ENCODE measurements at places on chromosomes 2 and 18. TPM values are rescaled to one million over a fixed set of nuclear protein-coding genes. Genes with fewer than 3 reads are reported as not detected.
A peak's percentile ranks its signal among the peaks of the same experiment; 100 is the strongest.

UGT1A8 gene
- not detected for total RNA-seq

SERPINB3 gene
- total RNA-seq, result not detected

DNER gene
- total RNA-seq, result not detected

CERKL gene
- not detected for total RNA-seq

LCT gene
- not detected for total RNA-seq

CCDC85A gene
- total RNA-seq, result not detected

SPDYA gene
- total RNA-seq, result 8.0 TPM

LIPG gene
- not detected for total RNA-seq

GDF7 gene
- 0.10 TPM for total RNA-seq

ALLC gene
- not detected for total RNA-seq

DNAJC5G gene
- not detected for total RNA-seq

DNA sequence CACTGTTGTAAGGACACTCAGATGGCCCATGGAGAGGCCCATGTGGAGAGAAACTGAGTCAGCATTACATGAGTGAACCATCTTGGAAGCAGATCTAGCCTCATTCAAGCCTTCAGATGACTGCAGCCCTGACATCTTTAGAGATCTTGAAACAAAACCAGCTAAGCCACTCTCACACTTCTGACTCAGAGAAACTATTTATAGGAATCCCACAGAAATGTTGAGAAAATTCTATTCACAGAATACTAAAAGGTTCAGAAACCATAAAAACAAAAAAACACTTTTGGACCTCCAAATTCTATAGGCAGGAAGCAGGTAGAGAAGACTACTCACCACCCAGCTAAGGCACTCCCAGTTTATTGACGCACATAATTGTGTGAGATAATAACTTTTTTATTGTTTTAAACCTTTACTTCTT, 8.7 kb downstream of the TMEM169 start:
- H3K36me3 ChIP-seq, result no peaks in the 10 kb centered on the region
- H3K4me1 ChIP-seq, result peaks cover 5% of the 10 kb centered on the region
- no peak overlapping the region for H3K4me3 ChIP-seq
- DNase-seq, result no peak
- H3K27ac ChIP-seq, result peak overlapping the region; percentile 52

GRCh38 chr2:202099515-202099914, 26.5 kb downstream of the KIAA2012 start:
- DNase-seq, result no peak
- H3K27me3 ChIP-seq, result no peaks in the 10 kb centered on the region
- H3K4me1 ChIP-seq, result no peaks in the 10 kb centered on the region
- no peak overlapping the region for H3K27ac ChIP-seq

- H3K27ac ChIP-seq, result no peak overlapping the region
- no peak overlapping the region for H3K4me3 ChIP-seq
- no peak for DNase-seq
- no peaks in the 10 kb centered on the region for H3K27me3 ChIP-seq
- no peaks in the 10 kb centered on the region for H3K4me1 ChIP-seq
- H3K36me3 ChIP-seq, result no peaks in the 10 kb centered on the region
These were observed 31.7 kb downstream of the APLF start for GRCh38 chr2:68499133-68499532.

GRCh38 chr2:190804182-190804795, 76.3 kb upstream of the GLS start:
- H3K4me3 ChIP-seq, result no peak overlapping the region
- H3K36me3 ChIP-seq, result no peaks in the 10 kb centered on the region
- H3K4me1 ChIP-seq, result no peaks in the 10 kb centered on the region

DNA sequence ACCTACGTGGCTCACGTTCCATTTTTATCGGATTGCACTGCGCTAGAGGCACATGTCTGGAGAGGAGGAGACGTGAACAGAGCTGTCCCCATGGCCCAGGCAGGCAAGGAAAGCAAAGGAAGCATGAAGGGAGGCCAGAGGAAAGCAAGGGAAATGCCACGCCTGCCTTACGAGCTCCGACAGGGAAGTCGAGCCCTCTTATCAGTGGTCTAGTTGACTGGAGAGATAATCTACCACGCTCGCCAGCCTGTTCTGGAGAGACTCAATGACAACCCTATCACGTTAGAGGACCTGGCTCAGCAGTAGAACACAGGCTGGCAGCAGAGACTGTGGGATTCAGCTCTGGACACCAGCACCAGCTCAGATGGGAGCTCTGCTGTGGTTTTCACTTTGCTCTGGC, 202.6 kb upstream of the ID2 start:
- DNase-seq, result no peak
- H3K4me1 ChIP-seq, result peaks cover 89% of the 10 kb centered on the region
- H3K4me3 ChIP-seq, result no peak overlapping the region
- peak overlapping the region; percentile 49 for H3K27ac ChIP-seq
- H3K27me3 ChIP-seq, result no peaks in the 10 kb centered on the region

DNA sequence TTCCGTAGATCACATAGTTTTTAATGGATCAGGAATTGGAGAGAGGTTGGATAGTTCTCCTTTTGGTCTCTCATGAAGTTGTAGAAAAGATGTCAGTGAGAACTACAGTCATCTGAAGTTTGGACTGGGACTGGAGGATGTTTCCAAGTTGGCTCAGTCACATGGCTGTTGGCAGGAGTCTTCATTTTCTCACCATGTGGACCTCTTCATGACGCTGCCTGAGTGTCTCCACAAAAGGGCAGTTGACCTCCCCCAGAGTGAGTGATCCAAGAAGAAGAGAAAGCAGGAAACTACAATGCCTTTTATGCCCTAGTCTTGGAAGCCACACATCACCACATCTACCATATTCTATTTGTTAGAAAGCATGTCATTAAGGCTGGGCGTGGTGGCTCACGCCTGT, 171.7 kb downstream of the EPHA4 start:
- no peak for DNase-seq
- no peaks in the 10 kb centered on the region for H3K36me3 ChIP-seq
- H3K4me1 ChIP-seq, result no peaks in the 10 kb centered on the region
- no peaks in the 10 kb centered on the region for H3K27me3 ChIP-seq

GRCh38 chr2:2112416-2113105, 218.5 kb downstream of the MYT1L start:
- DNase-seq, result no peak
- no peak overlapping the region for H3K27ac ChIP-seq
- H3K4me3 ChIP-seq, result no peak overlapping the region
- no peaks in the 10 kb centered on the region for H3K36me3 ChIP-seq

DNA sequence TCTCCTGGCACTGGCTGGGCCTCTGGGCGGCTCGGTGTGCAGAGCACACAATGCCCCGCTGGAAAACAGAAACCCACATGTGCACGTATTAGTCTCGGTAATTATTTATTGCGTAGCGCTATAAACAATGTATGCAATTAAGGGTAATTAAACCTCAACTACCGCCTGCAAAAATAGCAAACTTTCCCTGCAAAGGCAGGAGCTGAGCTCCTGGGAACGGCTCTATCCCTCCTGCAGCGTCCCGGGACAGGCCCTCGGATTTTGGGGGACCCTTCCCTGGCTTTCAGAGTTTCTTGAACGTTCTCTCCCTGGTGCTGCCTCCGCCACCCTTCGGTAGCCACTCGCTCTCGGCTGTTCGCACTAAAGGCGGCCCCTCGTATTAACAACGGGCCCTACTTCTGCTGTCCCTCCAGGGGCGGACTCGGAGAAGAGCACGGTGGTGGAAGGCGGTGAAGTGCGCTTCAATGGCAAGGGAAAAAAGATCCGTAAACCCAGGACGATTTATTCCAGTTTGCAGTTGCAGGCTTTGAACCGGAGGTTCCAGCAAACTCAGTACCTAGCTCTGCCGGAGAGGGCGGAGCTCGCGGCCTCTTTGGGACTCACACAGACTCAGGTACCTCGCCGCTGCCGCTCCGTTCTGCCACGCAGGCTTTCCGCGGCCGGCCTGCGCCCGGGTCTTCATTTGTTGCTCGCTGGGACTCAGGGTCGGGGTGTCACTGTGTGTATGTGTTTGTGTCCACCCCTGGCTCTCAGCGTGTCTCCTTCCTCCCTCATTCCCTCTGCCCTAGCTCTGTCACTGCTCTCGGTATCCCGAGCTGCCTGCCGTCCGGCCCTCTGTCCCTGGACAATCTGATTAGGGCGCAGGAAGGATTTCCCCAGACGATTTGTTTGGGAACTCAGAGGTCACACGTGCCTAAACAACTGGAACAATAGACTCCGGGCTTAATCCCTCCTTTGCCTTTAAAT, 1.2 kb downstream of the DLX1 start:
- H3K4me3 ChIP-seq, result no peak overlapping the region
- peaks cover 95% of the 10 kb centered on the region for H3K27me3 ChIP-seq
- no peak overlapping the region for H3K27ac ChIP-seq
- no peaks in the 10 kb centered on the region for H3K36me3 ChIP-seq
- H3K4me1 ChIP-seq, result peaks cover 63% of the 10 kb centered on the region
- DNase-seq, result peak; percentile 83

DNA sequence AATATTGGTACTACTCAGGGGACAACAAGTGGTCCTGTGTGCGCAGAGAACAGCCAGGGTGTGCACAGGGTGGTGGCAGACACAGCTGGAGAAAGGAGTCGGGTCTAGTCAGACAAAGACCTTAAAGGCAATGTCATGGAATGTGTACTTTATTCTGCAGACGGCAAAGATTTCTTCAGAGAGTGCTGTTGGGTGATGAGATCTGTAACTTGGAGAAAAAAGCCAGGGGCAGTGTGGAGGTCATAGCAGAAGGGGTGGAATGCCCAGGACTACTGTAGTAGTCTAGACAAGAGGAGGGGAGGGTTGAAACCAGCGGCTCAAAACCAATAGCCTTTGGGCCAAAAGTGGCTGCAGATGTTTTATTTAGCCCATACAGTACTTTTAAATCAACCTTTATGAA, 121.3 kb upstream of the ZFP36L2 start:
- H3K4me3 ChIP-seq, result no peak overlapping the region
- peaks cover 4% of the 10 kb centered on the region for H3K36me3 ChIP-seq
- DNase-seq, result no peak
- H3K27me3 ChIP-seq, result no peaks in the 10 kb centered on the region
- H3K27ac ChIP-seq, result no peak overlapping the region
- H3K4me1 ChIP-seq, result no peaks in the 10 kb centered on the region

- H3K27me3 ChIP-seq, result no peaks in the 10 kb centered on the region
- H3K27ac ChIP-seq, result no peak overlapping the region
- no peaks in the 10 kb centered on the region for H3K4me1 ChIP-seq
- no peak overlapping the region for H3K4me3 ChIP-seq
- H3K36me3 ChIP-seq, result no peaks in the 10 kb centered on the region
- no peak for DNase-seq
These were observed 39.2 kb downstream of the EPAS1 start for GRCh38 chr2:46336283-46336959.

- H3K36me3 ChIP-seq, result no peaks in the 10 kb centered on the region
- no peak for DNase-seq
- no peaks in the 10 kb centered on the region for H3K27me3 ChIP-seq
- H3K4me3 ChIP-seq, result no peak overlapping the region
These were observed 159.5 kb downstream of the SETBP1 start for GRCh38 chr18:44840058-44840790.

DNA sequence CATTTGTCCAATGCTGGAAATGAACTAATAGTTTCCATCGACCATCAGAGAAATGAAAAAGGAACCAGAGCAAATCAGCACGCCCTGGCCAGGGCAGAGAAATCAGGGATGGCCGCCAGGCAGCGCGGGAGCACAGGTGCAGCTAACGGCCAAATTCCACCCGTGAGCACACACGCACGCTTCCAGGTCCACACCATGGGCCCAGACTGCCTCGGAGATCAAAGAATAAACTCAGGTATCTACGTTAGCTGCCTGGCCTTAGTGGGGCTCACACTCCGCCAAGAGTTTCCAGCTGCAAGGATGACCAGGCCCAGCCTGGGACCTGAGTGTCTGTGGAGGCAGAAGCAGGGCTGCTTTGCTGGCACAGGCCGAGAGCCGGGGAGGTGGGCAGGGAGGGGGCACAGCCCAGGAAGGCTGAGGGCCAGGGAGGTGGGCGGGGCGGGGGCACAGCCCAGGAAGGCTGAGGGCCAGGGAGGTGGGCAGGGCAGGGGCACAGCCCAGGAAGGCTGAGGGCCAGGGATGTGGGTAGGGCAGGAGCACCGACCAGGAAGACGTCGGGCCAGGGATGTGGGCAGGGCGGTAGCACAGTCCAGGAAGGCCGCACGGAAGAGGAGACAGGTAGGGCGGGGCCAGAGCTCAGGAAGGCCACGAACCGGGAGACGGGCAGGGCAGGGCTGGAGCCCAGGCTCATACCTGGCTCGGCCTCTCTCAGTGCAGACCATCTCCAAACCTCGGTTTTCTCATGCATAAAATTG, 43.2 kb upstream of the SALL3 start:
- DNase-seq, result no peak
- H3K4me3 ChIP-seq, result no peak overlapping the region
- no peak overlapping the region for H3K27ac ChIP-seq
- no peaks in the 10 kb centered on the region for H3K27me3 ChIP-seq
- H3K4me1 ChIP-seq, result no peaks in the 10 kb centered on the region

DNA sequence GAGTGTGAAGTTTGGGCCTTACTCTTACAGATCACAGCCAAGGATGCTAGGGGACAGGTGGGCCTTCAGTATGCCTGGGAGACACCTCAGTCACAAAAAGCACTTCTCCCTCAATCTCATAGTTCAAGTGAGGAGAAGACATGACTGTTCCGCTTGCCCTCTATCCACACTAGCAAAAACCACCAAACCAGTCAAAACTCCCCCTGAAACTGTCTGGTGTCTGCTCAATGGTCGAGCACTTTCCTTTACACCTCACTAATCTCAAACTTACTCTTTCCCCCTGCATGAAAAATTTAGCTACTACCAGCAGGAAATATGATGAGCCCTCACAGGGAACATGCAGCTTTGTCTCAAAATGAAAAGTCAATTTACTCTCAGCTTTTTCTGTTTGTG, 232.2 kb downstream of the TRIB2 start:
- no peak overlapping the region for H3K4me3 ChIP-seq
- no peak overlapping the region for H3K27ac ChIP-seq
- DNase-seq, result no peak
- H3K36me3 ChIP-seq, result no peaks in the 10 kb centered on the region
- peaks cover 2% of the 10 kb centered on the region for H3K27me3 ChIP-seq

DNA sequence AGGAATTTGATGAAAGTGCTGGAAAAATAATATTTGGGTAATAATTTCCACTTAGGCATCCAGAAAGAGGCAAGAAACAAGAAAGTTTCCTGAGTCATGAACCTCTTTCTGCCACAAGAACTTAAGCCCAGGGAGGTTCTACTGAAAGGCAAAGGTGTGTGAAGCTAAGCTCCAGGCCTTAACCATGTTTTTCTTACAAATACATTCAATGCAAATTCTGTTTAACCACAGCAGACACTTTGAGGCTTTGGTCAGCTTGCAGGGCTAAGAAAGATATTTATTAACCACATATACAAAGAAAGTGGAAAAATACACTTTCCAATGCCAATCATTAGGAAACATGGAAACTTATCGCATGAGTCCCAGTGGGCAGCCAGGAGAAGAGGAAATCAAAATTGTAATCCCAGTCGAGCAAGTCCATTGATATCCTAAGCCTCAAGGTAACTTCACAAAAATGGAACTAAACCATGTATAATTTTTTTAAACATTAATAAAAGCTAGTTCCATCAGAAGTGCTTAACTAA, 68.3 kb downstream of the PIEZO2 start:
- H3K27me3 ChIP-seq, result no peaks in the 10 kb centered on the region
- no peak overlapping the region for H3K27ac ChIP-seq
- H3K4me3 ChIP-seq, result no peak overlapping the region
- H3K4me1 ChIP-seq, result no peaks in the 10 kb centered on the region
- no peak for DNase-seq

GRCh38 chr18:42296192-42296591, 341.2 kb downstream of the PIK3C3 start:
- DNase-seq, result no peak
- H3K4me1 ChIP-seq, result no peaks in the 10 kb centered on the region
- no peaks in the 10 kb centered on the region for H3K27me3 ChIP-seq
- H3K36me3 ChIP-seq, result no peaks in the 10 kb centered on the region
- H3K27ac ChIP-seq, result no peak overlapping the region

All from natural killer cell (primary cell).